Activated CD4-positive, alpha-beta T cell treated with anti-CD3 and anti-CD28 coated beads, Interleukin-2, amount 10 ng/mL, durations not matched to agents 24 days and 14 days (primary cell): ENCODE measurements at places on chromosomes 13 and 19.

DNA sequence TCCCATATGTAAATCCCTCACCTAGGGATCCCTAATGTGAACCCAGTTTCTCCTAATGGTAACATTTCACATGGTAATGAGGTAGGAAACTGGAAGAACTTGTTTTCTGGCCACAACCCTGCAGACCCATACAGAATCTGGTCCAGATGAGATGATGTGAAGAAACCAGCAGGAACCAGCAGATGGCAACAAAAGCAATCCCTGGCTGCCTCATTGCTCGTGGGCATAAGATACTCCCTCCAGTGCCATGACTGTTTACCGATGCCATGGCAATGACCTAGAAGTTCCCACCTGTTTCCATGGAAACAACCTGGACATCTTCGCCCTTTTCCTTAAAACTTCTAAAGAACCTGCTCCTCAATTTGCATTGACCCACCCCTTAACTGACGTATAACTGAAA, 1.4 kb upstream of the CD209 start:
- no peak for DNase-seq

GRCh38 chr19:42154471-42155323, 22.5 kb upstream of the POU2F2 start:
- DNase-seq = peak; percentile 62

DNA sequence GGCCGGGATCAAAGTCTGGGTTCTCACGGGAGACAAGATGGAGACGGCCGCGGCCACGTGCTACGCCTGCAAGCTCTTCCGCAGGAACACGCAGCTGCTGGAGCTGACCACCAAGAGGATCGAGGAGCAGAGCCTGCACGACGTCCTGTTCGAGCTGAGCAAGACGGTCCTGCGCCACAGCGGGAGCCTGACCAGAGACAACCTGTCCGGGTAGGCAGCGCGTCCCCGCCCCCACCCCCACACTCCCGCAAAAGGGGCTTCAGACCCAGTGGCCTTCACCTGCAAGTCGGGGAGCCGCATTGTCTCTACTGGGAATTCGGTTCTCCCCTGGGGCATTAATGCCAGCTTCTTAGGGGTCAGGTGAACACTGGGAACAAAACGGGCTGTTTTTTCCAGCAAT, 114.7 kb upstream of the MCF2L start:
- no peak for DNase-seq

GRCh38 chr13:71378961-71379905, 487.8 kb downstream of the DACH1 start:
- no peak for DNase-seq

DNA sequence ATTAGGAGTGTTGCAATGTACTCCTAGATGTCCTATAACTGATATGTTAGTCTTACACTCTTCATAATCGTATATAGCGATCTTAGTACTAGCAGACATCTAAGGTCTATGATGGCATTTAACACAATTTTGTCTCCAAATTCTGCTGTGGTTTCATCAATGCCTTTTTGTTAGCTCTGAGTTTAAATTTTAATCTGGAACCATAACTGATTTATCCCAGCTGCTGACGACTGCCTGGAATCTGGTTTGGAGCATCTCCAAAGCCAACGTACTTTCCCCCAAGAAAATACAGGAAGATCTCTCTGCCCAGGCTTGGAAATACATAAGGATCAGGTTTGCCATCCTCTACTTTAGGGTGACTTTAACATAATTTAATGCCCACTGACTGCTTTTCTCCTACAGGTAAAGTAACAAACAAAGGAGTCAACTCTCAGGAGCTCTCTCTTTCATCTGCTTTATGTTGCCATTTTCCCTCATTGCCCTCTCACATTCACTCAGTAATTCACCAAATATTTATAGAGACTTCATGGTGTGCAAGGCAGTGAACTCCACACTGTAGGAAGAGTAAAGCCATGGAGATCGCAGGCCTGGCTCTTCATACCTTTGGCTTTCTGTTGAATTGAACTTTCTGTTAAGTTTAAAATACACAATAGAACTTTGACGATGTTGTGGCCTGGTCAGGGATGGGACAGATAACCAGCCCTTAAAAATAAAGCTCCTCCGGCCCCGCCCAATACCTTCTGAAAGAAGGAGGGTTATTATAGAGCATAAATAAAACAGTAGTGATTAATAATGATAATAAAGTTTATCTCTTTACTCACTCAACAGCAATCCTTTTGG, 23.3 kb upstream of the SPART start:
- DNase-seq = no peak

GRCh38 chr13:28621449-28621848, 37.5 kb upstream of the POMP start:
- no peak for DNase-seq

DNA sequence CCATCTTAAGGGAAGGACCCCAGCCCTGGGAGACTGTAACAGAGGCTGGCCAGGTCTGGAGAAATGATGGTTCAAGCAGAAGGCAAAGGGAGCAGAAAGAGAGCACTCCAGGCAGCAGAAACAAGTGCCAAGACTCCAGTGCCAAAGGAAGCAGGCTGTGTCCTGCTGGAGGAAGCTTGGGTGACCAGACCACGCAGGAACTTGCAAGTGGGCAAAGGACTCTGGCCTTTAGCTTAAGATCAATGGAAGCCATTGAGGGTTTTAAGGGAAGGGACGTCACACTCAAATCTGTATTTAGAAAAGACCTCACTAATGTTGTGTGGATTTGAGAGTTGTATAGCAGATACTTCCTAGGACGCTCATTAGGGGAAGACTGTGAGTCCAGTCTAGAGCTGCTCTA, 95.5 kb downstream of the MIPEP start:
- DNase-seq = no peak

- DNase-seq = no peak
Measured at GRCh38 chr13:75514080-75514995, 23.3 kb downstream of the COMMD6 start.

GRCh38 chr13:51955816-51956603, 55.2 kb downstream of the ATP7B start:
- no peak for DNase-seq

DNA sequence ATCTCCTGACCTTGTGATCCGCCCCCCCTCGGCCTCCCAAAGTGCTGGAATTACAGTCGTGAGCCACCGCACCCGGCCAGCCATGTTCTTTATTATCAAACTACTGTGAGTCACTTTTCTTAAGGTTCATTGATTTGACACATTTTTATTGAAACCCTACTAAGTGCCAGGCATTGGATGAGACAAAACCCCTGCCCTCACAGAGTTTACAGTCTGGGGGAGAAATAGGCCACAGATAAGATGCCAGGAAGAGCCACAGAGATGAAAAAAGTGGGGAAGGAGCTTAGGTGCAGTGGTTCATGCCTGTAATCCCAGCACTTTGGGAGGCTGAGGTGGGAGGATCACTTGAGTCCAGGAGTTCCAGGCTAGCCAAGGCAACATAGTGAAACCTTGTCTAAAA, 14.5 kb upstream of the MAP2K2 start:
- no peak for DNase-seq

DNA sequence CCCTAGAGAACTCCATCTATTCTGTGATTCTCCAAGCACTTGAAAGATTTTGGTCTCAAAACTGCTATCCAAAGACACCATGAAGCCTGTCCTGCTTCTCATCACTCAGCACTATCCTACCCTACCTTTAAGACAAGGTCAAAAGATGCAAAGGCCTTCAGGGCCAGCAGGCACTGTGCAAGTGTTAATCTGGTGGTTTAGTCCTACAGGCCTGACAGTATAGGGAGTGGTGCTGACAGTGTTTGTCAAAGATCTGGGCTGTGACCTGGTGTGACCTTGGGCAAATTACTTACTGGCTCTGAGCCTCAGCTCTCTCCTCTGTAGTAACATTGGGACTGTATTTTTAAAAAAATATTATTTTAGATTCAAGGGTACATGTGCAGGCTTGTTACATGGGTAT, 28.0 kb downstream of the SIAH3 start:
- DNase-seq = no peak
